ENCODE measurements at places on chromosomes 1 and 21.

GRCh38 chr1:84689514-84690396, 506 bp downstream of the SSX2IP start:
- no peak for DNase-seq

DNA sequence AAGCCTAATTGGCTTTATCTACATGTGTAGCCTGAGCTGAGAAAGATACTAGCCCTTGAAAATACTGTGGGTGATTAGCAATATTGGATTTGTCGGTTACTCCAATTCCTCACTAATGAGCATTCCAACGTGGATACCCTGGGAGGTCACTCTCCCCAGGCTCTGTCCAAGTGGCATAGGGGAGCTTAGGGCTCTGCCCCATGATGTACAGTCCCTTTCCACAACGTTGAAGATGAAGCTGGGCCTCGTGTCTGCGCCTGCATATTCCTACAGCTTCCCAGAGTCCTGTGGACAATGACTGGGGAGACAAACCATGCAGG, 2.6 kb downstream of the RCC1 start:
- no peak for DNase-seq

- DNase-seq: no peak
Observed at GRCh38 chr1:81187635-81188034, 613.1 kb upstream of the ADGRL2 start.

- DNase-seq: peak; percentile 72
Observed at GRCh38 chr1:161185282-161185682, 8.0 kb upstream of the B4GALT3 start.

- DNase-seq: no peak
Observed at GRCh38 chr1:201404722-201405483, 5.8 kb upstream of the LAD1 start.
